ENCODE measurements at places on chromosomes 12 and 14. TPM values are rescaled to one million over a fixed set of nuclear protein-coding genes. Genes with fewer than 3 reads are reported as not detected.

Gene ANKRD33
- total RNA-seq = not detected

Gene PPP1R36
- total RNA-seq = 0.47 TPM

Gene BCL2L14
- 1.7 TPM for total RNA-seq

Gene DYRK4
- 36.2 TPM for total RNA-seq

Gene COPS7A
- 66.0 TPM for total RNA-seq

Gene TEX52
- total RNA-seq = not detected

DNA sequence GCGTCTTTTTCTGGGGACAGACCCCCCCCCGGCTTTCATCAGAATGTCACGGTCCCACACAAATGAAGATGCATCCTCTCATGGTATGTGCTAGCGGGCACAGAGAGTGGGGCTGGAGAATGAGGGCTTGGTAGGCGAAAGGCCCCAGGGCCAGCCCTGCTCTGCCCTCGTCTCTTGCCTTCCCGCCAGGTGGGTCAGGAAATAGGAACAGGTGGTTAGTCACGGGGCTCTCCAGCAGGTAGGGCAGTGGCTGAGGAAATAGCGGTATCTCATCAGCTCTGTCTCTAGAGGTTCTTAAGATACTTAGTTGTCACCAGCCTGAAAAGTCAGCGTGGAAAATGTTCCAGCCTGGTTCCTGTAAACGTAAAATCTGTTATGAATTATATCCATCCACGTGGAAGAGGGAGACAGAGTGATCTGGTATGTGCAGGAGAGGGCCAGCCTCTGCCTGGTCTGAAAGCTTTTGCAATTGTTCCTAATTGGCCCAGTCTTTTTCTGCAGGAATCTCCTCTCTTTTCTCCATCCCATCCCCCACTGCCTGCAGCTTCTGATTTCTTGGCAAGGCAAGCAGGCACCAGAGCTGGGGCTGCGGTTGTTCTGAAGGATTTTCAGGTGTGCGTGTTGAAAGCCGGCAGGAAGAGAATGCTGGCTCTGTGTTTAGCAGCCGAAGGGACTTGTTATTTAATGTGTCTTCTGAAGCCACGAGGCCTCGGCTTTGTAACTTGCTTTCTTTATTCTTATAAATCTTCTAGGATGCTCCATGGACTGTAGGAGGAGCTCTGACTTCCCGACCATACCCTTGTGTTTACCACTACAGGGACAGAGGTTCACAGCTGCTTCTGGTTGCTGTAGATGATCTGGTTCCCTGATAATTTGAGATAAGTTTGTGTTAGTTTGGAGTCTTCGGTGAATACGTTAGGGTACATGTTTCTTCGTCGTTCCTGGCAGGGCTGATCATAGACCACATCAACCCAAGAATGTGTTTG lies 131.1 kb downstream of the CACNA1C start:
- H3K4me3 ChIP-seq = no peak overlapping the region
- no peaks in the 10 kb centered on the region for H3K27me3 ChIP-seq
- H3K36me3 ChIP-seq = no peaks in the 10 kb centered on the region
- no peak overlapping the region for H3K27ac ChIP-seq

DNA sequence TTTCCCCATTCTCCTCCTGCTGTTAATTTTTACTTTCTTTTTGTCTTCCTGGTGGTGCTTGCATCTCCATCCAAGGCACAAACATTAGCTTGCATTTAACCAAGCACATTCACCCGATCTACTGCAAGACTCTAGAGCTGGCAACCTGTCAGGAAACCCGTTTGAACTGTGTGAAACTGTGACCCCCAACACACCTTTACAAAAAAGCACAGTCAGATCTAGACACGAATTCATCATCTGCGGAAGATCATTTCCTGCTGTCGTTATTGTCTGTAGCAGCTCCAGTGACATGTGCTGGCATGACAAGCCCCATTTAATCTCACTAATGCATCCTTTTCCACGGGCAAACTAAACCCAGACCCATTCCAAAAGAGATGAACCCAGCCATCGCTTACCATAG lies 340.5 kb downstream of the VRK1 start:
- no peaks in the 10 kb centered on the region for H3K36me3 ChIP-seq
- no peak for DNase-seq
- no peaks in the 10 kb centered on the region for H3K4me1 ChIP-seq
- H3K27me3 ChIP-seq = no peaks in the 10 kb centered on the region
- H3K4me3 ChIP-seq = no peak overlapping the region

- H3K4me1 ChIP-seq = no peaks in the 10 kb centered on the region
- no peak for DNase-seq
- H3K27me3 ChIP-seq = no peaks in the 10 kb centered on the region
- no peak overlapping the region for H3K4me3 ChIP-seq
These were observed 146.8 kb upstream of the KITLG start for GRCh38 chr12:88726806-88727720.

DNA sequence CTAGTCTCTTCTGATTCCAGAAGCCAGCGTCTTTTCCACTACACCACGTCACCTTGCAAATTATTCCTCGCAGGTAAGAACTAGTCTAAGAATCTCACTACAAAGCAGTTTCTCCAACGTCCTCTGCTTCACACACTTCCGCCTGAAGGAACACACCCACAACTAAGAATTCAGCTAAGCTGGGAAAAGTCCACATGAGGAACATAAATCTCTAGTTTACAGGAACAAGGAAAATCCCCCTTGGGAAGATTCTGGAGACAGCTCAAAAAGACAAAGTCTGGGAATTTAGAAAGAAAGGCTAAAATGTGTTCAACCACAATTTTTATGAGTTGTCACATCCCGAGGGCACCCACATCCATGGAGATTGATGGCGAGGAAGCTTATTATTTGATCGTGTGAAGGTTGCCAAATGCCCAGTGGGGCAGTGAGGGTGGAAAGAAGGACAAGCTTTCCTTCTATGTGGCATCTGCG lies 780.2 kb upstream of the TBX3 start:
- no peaks in the 10 kb centered on the region for H3K36me3 ChIP-seq
- H3K27me3 ChIP-seq = no peaks in the 10 kb centered on the region
- DNase-seq = no peak
- H3K4me1 ChIP-seq = no peaks in the 10 kb centered on the region
- H3K4me3 ChIP-seq = no peak overlapping the region
- H3K27ac ChIP-seq = no peak overlapping the region

DNA sequence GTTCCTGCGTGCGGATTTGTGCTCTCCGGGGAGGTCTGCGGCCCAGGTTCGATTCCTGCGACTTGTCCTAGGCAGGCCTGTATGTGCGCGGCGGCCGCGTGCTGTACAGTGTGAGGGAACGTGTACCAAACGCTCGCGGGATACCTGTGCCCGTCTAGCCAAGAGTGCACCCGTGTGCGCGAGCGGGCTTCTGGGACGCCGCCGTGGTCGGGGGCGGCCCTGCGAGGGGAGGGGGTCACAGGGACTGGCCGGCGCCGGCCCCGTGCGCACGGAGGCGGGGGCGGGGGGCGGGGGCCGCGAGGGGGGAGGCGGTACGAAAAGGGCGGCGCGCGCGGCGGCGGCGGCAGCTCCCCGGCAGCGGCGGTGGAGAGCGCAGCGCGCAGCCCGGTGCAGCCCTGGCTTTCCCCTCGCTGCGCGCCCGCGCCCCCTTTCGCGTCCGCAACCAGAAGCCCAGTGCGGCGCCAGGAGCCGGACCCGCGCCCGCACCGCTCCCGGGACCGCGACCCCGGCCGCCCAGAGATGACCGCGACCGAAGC lies at the start of gene DLK1:
DLK1 (plus strand) TSS at position 343 of the 536 bp plus-strand sequence; CDS start at position 520, 177 bp downstream.
- no peak for DNase-seq
- H3K36me3 ChIP-seq = no peaks in the 10 kb centered on the region
- no peak within 1 kb of the TSS for H3K4me3 ChIP-seq
- no peaks in the 10 kb centered on the region for H3K4me1 ChIP-seq

DNA sequence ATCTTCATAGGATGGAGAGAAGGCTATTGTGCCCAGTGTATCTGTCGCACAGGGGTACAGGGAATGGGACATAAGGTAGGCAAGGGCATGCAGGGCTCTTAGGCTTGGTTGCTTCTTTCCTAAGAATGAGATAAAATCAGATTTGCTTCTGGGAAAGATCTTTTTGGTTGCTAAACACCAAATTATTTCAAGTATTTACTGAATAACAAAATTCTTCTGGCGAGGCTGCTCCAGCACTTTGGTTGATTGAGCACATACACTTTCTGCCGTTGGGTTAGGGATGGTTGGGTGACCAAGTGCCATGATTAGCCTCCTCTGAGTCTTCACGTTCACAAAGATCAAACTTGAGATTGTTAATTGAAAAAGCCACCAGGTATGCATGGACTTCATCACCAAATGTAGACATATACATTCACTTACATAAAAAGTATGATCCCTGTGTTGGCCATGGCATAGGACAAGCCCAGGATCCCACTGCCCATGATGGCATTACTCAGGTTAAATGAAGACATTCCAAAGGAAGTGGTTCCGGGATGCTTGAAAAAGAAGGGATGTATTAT lies 38.2 kb downstream of the SLC38A4 start:
- H3K4me1 ChIP-seq = no peaks in the 10 kb centered on the region
- DNase-seq = no peak
- H3K27ac ChIP-seq = no peak overlapping the region
- H3K4me3 ChIP-seq = no peak overlapping the region
- no peaks in the 10 kb centered on the region for H3K27me3 ChIP-seq

DNA sequence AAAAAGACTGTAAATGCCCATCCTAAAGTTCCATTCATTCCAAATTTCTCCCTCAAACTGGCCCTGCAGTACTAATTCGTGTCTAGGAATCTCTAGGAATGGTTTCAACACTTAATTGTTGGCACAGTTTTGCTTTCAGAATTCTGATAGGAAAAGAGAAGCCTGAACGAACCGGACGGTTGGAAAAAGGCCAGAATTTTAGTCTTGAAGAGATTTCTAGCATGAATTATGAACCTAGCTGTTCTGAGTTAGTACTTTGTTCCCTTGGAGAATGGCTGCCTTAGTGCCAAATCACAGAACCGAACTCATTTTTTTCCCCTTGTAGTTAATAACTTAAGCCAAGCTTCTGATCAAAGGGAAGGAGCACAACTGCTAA lies 262.6 kb downstream of the ADAMTS20 start:
- H3K4me1 ChIP-seq = no peaks in the 10 kb centered on the region
- no peaks in the 10 kb centered on the region for H3K27me3 ChIP-seq
- H3K4me3 ChIP-seq = no peak overlapping the region
- peak; percentile 66 for DNase-seq
- H3K27ac ChIP-seq = no peak overlapping the region

DNA sequence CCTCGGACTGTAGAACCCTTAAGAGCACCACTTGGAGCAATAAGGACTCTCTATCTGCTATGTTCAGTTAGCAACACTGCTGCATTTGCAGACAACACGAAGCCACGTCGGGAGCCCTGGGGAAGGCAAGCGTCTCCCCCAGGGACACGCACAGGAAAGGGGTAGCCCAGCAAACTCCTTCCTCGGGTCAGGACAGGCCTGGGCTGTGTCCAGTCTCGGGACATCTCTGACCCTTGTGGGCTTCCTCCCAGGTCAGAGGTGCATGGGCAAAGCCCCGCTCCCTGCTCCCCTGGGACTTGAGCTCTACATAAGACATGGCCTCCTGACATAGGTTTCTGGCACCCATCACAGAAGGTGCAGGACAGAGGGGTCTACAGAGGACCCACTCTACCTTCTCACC lies 119.5 kb downstream of the PIWIL1 start:
- H3K4me3 ChIP-seq = no peak overlapping the region
- H3K4me1 ChIP-seq = no peaks in the 10 kb centered on the region
- no peak overlapping the region for H3K27ac ChIP-seq
- DNase-seq = no peak

DNA sequence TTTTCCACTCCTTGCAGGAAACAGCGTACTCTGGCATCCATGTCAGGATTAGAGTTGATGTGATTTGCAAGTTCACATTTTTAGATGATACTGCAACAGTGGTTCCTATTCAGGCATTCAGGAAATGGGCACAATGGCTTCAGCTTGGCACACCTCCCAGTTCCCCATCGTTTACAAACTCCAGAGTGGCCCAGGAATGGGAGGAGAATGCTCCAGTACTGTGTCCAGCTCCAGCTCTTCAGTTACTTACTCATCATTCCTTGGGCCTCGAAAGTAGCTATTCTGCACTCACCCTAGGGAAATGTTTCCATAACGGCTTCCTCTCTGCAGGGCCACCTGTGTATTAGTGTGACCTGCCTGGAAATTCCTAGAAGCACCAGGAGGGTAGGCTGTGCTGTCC lies 239.7 kb upstream of the RGS6 start:
- peaks cover 5% of the 10 kb centered on the region for H3K4me1 ChIP-seq
- peaks cover 5% of the 10 kb centered on the region for H3K36me3 ChIP-seq
- DNase-seq = no peak
- no peaks in the 10 kb centered on the region for H3K27me3 ChIP-seq
- H3K27ac ChIP-seq = no peak overlapping the region

DNA sequence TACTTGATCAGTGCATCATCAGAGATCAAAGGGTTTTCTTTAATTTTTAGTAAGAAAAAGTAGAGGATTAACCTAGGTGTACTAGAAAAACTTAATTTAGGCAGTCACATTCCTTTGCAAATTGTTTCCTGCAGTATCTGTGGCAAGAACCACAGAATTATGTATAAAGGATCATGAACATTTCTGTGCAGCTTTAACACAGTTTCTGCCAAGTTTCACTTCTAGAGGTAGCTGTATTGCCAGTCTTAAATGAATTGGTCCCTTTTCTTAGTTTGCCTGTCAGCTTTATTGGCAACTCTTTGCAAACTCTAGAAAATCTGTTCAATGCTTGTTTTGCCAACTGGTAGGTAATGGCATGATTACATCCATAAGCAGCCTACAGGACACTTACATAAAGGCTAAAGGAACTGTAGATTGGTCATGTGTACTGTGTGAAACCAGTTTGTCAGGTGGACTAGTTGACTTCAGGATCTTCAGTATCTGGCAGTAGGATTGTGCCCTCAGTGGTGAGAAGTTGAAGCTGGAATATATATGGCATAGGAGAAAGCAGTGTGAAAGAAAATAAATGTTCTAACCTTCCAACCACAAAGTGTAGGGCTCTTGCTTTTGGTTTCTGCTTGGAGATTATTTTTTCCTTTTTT lies 75.9 kb downstream of the TTLL5 start:
- DNase-seq = no peak
- H3K36me3 ChIP-seq = peaks cover 13% of the 10 kb centered on the region
- no peak overlapping the region for H3K4me3 ChIP-seq
- H3K27ac ChIP-seq = no peak overlapping the region
- H3K4me1 ChIP-seq = no peaks in the 10 kb centered on the region

DNA sequence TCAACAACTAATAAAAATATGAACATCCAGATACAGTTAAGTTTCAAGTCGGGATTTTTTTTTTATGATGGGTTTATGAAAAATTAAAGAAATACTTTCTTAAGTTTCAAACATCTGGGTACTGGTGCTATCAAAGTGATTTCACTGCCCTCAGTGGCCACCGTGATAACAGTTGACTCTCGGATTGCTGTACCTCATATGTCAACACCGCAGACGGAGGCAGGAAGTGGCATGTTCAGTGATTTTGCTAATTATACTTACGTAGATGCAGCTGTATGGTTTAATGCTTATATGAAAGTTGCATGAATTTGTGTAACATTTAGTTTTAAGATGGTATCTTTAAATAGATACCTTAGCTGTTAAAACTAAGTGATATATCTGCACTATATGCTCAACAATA lies 20.8 kb upstream of the FBLN5 start:
- no peak for DNase-seq
- H3K36me3 ChIP-seq = no peaks in the 10 kb centered on the region
- H3K4me3 ChIP-seq = no peak overlapping the region

GRCh38 chr12:11765421-11765816 lies 115.9 kb downstream of the ETV6 start:
- H3K36me3 ChIP-seq = no peaks in the 10 kb centered on the region
- H3K4me1 ChIP-seq = peaks cover 30% of the 10 kb centered on the region
- peak overlapping the region; percentile 78 for H3K27ac ChIP-seq
- no peaks in the 10 kb centered on the region for H3K27me3 ChIP-seq
- H3K4me3 ChIP-seq = peak overlapping the region; percentile 24

Data from left lung (tissue), 14 donors.